Nucleus accumbens (tissue), 56 donors: ENCODE measurements at places on chromosomes 3 and 15.

DNA sequence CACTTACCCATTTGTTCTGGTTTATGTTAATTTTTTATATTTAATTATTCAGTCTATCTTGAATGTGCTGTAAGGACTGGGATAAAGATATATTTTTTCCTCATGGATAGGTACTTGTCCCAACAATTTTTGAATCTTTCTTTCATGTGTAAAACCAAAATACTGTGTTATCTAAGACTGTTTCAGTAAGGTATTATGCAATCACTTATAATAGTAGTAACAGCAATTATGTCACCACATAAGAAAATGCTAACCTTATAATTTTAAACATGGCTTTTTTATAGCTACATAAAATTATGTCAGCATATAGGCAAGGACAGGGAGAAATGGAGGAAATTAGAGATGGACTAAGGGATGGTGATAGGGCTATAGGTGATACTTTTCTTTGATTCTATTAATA is 2.9 kb upstream of the CTDSPL start:
- no peak for DNase-seq

GRCh38 chr15:79967298-79968182 is 3.5 kb downstream of the BCL2A1 start:
- no peak for DNase-seq

DNA sequence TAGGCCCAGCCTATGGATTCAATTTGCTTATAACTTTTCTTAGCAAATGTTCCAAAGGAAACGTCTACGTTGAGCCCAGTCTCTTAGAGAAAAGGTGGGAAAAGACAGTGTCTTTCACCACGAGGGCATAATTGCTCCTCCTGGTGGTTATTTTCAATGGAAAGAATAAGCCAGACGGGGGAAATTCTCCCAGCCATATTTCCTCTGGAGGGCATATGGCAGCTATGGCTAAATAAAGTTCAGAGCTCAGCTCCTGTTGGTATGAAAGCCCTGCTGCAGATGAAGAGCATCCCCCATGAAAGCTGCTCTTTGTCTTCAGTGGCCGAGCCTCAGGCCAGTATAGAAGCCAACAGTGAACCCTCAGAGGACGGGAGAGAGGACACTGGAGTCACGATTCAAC is 297.9 kb downstream of the RYR3 start:
- DNase-seq, result peak; percentile 2

DNA sequence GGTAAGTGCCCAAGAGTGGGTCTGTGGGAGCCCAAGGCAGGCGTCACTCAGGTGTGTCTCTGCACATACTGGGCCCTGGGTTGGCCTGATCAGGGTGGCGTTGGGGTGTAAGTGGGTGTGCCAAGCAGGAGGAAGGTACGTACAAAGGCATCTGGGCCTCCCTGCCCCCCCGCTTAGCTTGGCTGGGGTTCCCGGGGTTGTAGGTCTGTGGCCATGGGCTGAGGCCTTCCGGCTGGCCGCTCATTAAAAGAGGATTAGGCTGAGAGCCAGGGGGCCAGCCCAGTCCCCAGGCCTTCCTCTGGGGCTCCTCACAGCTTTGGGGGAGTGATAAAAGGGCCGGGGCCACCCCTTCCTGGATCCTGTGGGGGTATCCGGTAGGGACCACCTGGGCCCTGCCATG is 13.3 kb downstream of the SEMA3F start:
- DNase-seq, result no peak

DNA sequence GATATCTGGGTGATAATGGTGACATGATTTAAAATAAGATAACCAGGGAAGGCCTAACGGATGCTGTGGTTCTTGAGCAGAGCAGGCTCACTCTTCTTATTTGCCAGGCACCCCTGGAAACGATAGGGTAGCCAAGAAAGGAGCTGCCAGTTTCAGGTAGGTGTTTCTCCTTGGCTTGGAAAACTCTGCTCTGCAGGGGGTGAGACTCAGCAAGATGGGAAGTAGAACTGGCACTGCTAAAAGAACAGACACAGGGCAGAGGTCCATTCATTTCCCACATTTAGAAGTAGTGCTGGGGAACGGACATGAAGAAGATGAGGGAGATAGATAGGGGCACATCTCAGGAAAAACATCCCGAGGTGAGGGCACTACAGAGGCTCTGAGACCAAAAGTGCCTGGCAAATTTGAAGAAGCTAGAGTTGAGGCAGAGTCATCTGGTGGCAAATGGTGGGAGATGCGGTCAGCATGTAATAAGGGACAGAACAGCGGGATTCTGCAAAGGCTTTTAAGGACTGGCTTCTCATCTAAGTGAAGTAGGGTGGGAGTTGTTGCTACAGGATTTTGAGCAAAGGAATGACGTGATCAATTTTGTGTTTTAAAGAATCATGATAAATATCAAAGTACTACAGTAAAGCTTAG is 323.4 kb upstream of the PLSCR5 start:
- DNase-seq, result no peak

- DNase-seq, result no peak
These were observed 303.4 kb upstream of the DNAJC19 start for GRCh38 chr3:181292984-181293383.

- no peak for DNase-seq
These were observed 57.2 kb downstream of the SEC22A start for GRCh38 chr3:123258811-123259420.

DNA sequence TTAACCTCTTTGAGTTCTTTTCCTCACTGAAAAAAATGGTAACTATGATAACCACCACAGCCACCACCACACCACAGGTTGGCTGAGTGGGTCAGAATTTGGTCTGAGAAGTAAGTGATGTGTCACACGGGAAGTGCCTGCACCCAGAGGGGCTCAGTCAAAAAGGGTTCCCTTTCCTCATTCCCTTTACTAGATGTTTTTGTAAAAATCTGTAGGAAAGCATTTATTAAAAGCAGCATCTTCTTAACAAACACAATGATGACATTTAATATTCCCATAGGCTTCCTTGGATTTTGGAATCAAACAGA is 23.2 kb downstream of the CFAP92 start:
- no peak for DNase-seq

DNA sequence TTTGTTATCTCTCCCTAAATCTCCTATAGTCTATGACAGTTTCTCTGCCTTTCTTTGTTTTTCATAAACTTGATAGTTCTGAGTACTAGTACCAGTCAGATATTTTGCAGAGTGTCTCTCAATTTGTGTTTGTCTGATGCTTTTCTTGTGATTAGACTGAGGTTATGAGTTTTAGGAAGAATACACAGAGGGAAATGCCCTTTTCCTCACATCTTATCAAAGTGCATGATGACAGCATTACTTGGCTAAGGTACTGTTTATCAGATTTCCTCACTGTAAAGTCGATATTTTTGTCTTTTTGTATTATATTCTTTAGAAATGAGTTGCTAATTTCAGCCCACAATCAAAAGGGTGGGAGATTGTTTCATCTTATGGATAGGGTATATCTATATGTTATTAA is 45.6 kb downstream of the GLCE start:
- no peak for DNase-seq

GRCh38 chr3:16349986-16350596 is 85.1 kb downstream of the OXNAD1 start:
- no peak for DNase-seq

DNA sequence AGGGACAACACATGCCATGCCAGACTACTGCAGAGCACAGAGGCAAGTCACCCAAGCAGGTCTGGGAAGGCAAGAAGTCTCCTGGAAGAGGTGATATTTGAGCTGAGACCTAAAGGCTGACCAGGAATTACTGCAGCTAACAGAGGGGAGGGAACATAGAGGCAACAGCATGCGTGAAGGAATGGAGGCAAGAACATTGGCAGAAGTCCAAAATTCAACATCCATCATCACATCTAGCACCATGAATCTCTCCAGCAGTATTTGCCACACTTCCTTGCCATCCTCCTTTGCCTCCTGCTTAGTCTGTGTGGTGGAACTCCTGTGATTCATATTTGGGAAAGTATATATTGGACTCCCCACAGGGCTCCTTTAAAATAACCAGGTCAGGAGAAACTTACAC is 870 bp upstream of the TSEN2 start:
- DNase-seq, result no peak

GRCh38 chr15:99702895-99703602 is 30.2 kb downstream of the LYSMD4 start:
- no peak for DNase-seq

DNA sequence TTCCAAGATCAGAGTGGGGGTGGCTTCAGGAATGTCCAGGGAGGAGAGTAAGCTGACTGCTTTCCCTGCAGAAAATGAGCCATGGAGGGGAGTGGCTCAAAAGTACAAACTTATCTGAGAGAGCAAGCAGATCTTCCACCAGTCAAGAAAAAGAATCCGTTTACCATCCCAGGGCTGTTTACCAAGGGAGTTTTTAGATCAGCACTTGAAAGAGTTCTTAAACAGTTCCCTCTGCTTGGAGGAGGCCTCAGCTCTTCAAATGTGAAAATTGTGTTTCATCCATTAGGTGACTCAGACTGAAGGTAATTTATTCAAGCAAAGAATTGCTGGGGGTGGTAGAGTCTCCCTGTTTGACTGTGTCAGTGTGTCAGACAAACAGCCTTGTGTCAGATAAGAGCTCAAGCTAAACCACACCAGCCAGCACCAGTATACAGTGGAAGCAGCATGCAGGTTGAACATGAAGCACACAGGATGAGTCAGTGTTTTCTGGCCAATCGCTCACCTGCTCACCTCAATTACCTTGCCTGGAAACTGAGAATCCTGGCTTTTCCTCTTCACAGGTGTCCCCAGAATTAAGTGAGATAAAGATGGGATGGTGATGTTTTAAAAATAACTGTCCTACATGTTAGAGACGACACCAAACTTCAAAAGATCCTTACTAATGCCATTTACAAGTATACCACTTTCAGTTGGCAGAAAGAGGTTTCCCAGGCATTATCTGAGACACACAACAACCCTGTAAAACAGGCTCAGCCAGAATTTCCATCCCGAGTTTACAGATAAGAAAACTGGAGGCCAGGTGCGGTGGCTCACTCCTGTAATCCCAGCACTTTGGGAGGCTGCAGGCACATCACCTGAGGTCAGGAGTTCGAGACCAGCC is 21.7 kb downstream of the SH3BP5 start:
- DNase-seq, result peak; percentile 13

DNA sequence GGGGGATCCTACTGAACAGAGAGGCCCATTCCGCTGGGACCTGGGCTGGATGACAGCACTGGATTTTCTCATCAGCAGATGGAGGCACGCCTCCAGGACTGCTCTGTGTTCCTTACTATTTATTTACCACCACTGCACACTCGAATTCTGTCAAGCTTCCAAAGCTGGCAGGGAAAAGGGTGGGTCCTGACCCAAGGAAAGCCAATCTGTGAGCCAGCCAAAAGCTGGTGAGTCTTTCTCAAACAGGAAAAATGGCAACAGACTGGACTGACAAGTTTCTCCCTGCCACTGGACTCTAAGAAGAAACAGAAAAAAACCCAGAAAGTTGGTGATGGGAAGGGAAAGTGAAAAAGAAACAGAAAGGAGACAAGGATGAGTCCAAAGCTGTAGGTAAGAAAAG is 37.8 kb downstream of the CD47 start:
- DNase-seq, result no peak

DNA sequence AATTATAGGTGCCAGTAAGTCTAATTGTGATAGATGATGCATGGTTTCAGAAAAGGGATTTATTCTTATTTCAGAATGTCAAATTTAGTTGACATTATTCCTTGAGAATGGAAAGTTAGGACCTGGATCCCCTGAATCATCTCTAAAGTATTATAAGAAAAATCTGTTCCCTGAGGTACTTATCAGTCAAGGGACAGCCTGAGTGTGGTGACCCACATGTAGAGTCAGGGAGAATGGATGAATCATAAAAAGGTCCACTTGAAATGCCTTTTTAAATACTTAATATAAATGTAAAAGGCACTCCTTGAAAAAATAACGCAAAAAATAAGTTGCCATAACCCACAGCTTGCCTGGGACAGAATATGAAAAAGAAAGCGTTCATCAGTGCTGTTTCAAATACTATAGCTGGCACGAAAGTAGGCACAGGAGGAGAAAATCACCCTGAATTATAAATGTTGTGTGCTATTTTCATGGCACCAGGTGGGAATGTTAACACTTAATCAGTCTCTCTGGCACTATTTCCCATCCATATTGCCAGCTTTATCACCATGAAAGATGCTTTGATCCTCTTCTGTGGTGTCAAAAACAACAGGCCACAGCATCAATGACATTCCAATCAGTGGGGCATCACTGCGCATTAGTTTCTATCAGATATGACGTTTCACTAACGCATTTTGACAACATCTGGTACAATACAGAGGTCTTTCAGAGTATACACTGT is 208.5 kb downstream of the EPHA3 start:
- DNase-seq, result no peak
